Stimulated activated CD8-positive, alpha-beta memory T cell treated with anti-CD3 and anti-CD28 coated beads, Interleukin-15, amount 100 ng/mL, for 4 hours (primary cell): ENCODE measurements at places on chromosomes 3 and 15.

DNA sequence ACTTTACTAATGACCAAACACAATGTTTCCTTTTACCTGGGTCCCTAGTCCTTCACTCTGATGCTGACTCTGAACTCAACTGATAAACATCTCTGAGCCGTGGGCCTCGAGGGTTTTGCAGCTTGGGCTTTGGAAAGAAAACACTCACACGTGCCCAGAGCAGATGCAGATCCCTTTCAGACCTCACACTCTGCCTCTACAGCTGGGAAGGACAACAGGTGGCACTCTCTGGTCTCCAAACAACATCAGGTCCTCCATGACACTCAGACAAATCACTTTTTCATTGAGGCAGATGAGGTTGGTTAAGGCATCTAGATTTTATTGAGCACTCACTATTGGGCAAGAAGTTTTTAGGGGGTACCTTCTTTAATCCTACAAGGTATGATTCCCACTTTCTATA, 64.7 kb upstream of the NTRK3 start:
- no peak for DNase-seq

GRCh38 chr15:50251638-50252182, 13.8 kb downstream of the HDC start:
- DNase-seq: no peak

GRCh38 chr15:28904541-28905315, 19.0 kb downstream of the APBA2 start:
- DNase-seq: no peak

DNA sequence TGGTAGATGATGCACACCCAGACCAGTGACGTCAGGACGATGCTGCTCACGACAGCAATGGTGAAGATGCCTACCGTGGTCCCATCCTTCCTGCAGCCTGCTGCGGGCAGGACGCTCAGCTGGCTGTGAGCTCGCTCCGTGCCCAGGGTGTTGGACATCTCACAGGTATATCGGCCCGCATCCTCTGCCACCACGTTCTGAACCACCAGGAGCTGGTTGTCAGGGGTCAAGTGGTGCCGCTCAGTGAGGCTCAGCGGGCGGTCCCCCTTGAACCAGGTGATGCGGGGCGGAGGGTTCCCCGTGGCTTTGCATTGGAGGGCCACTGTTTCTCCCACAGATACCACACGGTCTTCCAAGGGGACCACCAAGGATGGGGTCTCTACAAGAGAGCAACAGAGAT, 117.8 kb downstream of the LRIG1 start:
- no peak for DNase-seq

DNA sequence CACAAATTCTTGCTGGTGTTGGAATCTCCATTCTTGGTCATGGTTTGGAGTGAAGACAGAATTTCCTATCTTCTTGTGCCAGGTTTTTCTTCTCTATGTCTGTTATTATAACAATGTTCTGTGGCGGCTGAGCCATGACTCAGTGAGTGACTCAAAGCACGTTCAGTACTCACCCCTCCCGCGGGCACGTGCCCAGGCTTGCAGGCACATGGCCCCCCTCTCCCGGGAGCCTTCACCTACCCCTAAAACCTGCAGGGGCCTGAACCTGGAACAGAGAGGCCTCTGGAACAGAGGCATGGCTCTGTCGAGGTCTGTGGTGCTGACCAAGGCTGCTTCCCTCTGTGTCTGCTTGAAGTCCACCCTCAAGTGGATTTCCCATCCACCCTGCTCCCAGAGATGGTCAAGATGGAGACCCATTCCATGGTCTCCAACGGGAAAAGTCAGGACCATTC, 27.6 kb downstream of the PLXNB1 start:
- DNase-seq: no peak

GRCh38 chr3:142097099-142097843, 52.1 kb downstream of the TFDP2 start:
- DNase-seq: no peak

GRCh38 chr3:56909349-56909748, 107.6 kb upstream of the ARHGEF3 start:
- no peak for DNase-seq

DNA sequence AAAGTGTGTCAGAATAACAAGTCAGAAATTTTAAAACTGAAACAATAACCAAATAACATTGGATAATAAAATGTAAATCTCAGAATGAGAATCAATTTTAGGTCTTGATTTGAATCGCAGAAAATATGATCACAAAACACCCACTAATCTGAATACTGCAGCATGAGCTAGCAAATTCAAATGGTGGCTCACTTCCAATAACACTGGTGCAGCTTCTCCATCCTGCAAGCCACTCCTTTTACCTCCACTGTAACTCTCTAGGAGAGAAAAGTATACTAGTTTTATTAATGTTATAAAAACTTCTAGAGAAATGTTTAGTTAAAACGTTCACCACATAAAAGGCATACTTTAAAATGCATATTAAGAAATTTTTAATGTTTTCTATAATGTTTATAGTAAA, 30.4 kb downstream of the UBE3A start:
- no peak for DNase-seq

- no peak for DNase-seq
Measured at GRCh38 chr15:97082830-97083229, 752.3 kb downstream of the NR2F2 start.

DNA sequence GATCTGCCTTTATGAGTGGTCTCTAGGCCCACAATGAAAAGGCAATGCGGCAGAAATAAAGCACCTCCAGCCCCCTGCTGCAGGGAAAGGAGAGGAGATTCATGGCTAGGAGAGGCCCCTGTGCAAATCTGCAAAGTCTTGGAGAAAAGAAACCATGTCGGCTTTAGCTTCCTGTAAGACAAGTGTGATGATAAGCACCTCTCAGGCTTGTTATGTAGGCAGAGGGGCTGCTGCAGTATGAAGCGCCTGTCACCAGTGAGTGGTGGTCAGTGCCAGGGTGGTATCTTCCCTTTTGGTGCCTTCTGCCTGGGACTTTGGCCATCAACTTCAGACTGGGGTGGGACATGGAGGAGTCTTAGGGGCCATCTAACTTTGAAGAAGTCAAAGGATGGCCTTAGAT, 59.2 kb upstream of the ARHGEF3 start:
- DNase-seq: no peak

- DNase-seq: no peak
Measured at GRCh38 chr3:141434255-141434654, 52.6 kb upstream of the RASA2 start.

DNA sequence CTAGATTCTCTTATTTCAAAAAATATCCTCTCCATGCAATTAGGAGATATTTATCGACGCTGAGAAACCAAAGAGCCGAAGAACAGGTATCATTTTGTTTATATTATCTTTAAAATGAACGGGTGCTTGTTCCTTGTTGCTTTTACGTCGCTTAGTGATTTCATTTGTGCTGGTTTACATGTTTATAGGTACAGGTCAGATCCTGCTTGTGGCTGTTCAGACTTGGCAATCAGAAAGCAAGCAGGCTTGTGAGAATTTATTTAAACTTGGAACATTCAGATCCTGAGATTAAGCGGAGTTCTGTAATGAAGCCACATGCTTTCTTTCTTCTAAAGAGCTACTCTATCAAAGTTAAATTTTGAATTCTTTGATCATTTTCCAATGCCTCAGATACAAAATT, 43.0 kb upstream of the ATP2C1 start:
- no peak for DNase-seq

- DNase-seq: no peak
Measured at GRCh38 chr3:49341996-49342395, 2.1 kb upstream of the USP4 start.

GRCh38 chr3:126127452-126127851, 43.5 kb upstream of the SLC41A3 start:
- no peak for DNase-seq

DNA sequence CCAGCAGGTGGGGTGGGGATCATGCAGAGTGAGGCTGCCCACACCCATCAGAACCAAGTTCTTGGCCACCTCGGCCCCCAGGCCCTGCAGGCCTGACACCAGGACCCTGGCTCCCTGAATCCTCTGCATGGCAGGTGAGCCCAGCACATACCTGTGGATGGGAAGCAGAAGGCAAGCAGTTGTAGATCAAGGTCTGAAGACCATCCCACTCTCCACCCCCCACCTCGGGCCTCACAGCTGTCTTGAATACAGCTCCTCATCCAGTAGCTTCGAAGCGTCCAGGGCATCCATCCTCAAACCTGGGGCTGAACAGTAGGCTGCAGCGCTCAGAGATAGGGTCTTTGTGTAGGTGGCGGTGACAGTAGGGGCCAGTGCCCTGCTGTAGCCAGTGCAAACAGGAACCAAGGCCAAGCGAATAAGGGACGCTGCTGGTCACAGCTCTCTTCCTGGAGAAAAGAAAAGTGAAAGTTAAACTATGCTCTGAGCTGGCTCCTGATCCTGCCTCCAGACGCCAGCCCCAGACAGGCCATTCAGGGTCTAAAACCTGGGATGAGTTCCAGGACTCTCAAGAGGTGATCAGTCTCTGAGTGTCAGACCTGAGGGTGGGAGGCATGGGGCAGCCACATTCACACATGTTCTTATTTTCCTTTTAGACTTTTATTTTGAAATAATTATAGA, at the start of gene UBA7:
TSS of gene UBA7 (minus strand) at position 457 of the 678 bp plus-strand sequence. CDS start at position 291, 166 bp downstream.
- DNase-seq: no peak
